ENCODE measurements at places on chromosomes 12 and 14.

DNA sequence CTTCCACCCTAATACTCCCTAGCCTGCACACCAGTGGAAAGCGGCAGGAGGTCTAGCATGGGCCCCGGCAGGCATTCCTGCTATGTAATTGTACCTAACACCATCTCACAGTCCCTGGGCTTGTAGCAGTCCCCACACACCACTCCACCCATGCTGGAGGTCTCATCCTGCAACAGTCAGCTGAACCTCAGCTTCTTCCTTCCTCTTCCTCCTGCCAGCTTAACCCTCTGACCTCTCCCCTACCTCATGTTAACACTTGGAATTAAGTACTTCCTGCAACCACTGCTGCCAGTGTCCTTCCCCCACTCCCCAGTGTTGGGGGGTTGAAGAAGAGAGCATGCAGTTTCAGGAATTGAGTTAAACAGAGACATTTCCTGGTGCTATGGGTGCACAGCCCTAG is 7.6 kb downstream of the ADCY4 start:
- DNase-seq, result no peak

DNA sequence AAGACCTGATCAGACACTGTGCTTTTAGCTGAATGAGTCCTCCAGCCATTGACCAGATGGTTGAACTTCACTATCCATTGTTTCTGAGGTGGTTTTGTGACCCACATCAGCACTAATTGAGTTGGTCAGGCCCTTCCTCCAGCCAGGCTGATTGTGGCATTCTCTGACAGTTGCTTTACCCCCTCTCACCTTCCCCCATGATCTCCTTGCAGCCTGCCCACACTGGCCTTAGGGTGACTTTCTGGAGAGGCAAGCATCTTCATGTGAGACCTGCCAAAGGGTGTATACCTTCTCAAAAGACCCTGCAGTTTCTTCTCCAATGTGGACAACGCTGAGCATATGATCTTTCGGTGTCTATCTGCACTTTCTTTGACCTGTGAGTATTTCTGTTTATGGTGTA is 83.9 kb downstream of the GPATCH2L start:
- DNase-seq, result no peak

- no peak for DNase-seq
Measured at GRCh38 chr12:79380402-79380801, 310.4 kb downstream of the PAWR start.

DNA sequence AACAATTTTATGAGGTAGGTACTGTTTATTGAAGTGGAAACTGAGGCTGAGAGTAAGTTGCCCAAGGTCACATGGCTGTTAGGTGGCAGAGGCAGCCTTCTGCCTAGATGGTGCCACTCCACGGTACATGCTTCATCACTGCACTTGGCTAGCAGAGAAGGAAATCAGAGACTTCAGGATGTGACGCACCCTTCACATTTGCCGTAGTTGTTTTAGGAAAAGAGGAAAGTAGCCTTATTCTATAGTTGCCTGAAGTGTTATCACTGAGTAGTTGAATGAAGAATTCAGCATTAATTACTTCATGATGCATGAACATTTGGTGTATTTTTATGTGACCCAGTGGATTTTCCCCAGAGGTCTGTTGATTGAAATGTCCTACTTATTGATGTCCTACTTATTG is 55.7 kb downstream of the ERC1 start:
- DNase-seq, result no peak

- DNase-seq, result no peak
Measured at GRCh38 chr14:69882116-69882864, 3.1 kb downstream of the SMOC1 start.

DNA sequence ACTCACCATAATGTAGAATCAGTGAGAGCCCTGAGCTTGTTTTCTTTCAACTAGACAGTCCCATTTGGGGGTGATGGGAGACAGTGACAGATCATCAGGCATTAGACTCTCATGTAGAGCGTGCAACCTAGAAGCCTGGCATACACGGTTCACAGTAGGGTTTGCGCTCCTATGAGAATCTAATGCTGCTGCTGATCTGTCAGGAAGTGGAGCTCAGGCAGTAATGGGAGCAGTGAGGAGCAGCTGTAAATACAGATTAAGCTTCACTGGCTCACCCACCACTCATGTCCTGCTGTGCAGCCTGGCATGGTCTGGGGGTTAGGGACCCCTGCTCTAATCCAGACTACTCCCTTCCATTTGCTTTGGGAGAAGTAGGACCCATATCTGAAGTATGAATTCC is 55.6 kb downstream of the FNTB start:
- no peak for DNase-seq

DNA sequence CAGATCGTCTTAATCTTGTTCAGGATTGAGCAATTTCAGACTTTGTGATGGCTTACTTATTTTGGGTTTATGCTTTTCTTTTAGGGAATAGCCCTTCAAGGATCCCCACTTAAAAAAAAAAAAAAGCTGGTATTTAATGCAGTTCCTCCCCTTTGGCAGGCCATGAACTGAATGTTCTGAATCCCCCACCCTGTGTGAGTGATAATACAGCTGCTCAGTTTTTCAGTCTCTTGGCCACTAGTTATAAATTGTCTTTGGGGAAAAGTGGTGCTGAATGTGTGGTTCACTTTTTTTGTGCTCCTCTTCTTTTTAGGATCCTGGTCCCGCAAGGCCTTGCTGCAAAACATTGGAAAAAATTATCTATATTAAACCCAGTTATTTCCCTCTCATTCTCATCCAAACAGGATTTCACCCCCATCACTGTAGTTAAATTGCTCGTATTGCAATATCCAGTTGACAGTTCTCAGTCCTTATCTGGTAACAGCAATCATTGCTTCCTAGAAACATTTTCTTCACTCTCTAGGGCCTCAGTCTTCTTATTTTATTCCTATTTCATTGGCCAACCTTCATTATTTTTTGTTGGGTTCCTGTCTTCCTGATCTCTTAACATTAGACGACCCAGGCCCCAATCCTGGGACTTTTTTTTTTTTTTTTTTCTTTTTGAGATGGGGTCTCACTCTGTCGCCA is 73.1 kb upstream of the PAWR start:
- DNase-seq, result no peak

DNA sequence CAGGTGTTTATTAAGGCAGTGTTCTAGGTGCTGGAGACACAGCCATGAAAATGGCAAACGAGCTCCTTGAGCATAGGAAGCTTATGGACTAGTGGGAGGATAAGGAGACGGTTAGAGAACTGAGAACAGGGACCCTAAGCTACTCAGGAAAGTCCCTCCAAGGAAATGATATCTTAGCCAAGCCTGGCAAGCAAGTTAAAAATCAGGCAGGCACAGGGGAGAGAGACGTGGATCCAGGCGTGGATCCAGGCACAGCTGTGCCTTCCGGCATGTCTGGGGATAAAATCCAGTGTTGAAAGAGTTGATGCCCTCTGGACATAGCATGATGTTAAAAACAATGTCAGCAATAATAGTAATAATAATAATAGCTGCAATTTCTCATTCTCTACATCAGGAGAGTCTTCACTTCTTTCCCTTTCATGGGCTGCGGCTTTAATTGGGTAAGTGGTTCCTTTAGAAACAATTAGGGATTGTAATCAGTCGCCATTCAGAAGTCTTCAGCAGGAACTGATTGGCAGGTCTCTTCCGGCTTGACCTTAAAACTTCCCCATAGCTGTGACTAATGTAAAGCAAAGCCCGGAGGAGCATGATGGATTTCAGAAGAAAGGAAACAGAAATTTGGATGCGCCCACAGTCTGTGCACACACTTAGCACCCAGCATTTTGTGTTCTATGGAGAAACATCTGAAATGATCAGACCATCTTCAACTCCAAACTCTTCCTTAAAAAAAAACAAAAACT is 230.2 kb downstream of the SLC41A2 start:
- no peak for DNase-seq

GRCh38 chr14:100589760-100590469 is 2.7 kb upstream of the BEGAIN start:
- no peak for DNase-seq

DNA sequence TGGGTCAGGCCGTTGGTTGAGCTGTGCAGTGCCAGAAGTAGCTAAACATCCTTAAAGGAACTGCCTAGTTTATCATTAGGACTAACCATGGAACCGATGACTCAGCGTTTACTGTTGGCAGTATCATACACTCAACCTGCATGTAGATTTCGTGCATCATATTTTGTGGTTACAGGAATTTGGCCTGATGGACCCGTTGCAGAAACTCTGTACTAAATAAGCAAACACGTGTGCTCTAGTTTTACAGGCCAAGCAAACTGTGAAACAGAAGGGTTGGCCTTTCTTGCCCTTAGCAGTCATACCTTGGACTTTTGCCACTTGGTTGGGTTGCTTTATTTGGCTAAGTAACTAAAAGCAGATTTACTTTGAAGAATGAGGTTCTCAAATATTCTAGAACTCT is 35.6 kb downstream of the DGLUCY start:
- DNase-seq, result peak; percentile 63

DNA sequence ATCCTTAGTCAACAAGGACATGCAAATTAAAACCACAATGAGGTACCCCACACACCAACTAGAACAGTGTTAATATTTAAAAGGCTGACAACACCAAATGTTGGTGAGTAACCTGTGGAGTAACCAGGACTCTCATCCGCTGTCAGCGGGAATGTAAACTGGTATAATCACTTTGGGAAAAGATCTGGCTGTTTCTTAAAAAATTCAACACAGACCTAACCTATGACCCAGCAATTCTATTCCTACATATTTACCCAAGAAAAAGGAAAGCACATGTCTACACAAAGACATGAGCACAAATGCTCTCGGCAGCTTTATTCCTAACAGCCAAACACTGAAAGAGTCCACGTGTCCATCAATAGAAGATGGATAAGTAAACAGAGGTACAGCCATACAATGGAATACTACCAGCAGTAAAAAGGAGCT is 26.6 kb downstream of the NRDE2 start:
- no peak for DNase-seq

DNA sequence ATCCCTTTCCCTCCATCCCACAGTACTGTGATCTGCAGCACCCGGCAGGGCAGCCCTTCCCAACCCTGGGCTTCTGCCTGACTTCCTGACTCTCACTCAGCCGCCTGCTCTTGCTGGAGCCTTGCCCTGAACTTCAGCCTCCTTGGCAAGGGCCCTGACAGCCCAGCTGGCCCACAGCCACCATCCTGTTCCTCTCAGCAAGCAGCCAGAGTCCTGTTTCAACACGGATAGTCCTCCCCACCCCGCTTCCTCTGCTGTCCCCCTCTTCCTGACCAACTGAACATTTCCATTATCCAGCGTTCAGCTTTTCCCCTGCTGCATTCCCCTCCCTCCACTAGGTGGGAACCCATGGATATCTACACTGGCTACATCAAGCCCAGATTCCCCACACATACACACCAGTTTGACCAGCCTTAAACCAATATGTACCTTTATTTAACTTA is 74.0 kb upstream of the MDM1 start:
- peak; percentile 93 for DNase-seq

DNA sequence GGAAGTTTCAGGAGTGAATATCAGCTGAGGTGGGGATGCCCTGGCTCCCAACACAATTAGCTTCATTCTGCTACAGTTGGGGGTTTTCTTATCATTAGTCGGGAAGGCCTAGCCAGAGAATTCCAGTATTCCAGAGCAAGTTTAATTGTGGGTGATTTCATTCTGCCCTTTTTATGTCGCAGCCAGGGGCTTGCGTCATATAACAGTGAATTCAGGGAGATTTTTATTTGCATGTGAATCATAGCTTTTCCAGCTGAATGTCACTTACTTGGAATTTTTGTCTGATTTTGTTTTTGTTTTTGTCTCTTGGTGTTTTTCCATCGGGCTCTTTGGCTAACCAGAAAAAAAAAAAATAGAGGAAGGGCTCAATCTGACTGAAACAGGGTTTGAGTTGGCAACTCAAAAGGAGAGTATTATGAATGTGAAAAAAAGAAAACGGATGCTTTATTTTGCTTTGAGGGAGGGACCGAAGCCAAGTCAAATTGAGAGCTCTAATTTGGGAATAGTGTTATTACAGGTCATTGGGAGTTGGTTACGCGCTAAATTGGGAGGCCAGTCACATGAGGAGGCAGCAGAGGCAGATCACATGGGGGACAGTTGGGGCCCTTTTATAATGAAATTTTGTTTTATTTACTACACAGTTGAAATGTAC is 119.4 kb downstream of the SAMD4A start:
- peak; percentile 82 for DNase-seq

DNA sequence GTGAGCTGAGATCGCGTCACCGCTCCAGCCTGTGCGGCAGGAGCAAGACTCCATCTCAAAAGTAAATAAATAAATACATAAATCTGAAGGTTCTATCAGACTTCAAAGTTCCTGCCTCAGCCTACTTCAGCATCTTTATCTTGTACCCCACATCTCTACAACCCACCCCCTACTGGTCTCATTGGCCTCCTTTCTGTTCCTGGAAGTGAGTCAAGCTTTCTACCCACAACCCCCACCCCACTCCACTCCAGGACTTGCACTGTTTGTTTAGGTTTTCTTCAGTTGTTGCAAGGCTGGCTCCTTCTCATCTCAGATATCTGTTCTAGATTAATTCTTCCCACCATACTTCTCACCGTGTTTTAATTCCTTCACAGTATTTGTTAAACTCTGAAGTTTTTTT is 714 bp upstream of the PSMC6 start:
- no peak for DNase-seq

GRCh38 chr12:22121224-22121623 is 75.2 kb downstream of the CMAS start:
- DNase-seq, result no peak

- no peak for DNase-seq
Measured at GRCh38 chr12:106160915-106161314, 22.2 kb upstream of the NUAK1 start.

DNA sequence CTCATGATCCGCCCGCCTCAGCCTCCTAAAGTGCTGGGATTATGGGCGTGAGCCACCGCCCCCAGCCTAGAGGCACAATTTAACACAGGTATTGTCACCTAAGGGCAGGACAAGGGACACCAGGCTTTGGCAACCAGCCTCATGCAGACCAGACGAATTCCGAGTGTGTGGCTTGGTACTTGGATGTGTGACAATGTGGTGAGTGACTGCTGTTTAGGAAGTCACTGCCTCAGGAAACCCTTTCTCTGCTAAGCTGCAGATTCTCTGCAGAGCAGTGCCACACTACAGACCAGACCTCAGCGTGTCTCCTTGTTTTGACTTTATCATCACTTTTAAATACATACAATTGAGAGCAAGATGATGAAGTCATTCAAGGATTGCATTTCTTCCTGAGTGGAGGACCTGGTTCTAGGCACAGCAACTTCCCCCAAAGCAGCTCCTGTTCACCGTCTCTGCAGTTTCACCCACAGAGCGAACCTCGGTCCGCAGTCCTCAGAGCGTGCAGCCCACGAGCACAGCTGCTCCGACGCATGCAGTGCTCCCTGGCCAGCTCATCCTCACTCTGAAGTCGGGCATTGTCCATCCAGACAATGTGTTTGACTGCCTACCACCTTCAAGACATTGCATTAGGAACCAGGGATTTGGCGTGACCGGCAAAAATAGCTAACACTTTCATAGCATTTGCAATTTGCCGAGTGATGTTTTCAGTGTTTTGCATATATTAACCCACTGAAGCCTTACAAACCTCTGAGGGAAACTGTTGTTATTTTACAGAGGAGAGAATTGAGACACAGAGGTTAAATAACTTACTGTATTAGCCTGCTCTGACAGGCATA is 235.2 kb downstream of the CHST11 start:
- no peak for DNase-seq
